CD4-positive, alpha-beta T cell (primary cell): ENCODE measurements at places on chromosomes 12 and 14.

DNA sequence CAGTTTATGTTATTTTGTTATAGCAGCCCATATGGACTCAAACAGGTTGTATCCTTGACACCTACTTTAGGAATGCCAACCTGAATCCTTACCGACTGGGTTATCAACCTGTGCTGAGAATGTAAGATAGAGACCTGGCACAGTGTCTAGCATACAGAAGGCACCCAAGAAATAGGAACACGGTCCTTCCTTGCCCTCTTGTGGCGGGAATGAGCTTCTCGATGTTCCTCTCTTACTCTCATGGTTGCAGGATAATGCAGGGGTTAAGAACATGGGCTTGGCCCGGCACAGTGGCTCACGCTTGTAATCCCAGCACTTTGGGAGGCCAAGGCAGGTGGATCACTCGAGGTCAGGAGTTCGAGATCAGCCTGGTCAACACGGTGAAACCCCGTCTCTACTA lies 6.5 kb downstream of the C12orf43 start:
- no peak for DNase-seq

DNA sequence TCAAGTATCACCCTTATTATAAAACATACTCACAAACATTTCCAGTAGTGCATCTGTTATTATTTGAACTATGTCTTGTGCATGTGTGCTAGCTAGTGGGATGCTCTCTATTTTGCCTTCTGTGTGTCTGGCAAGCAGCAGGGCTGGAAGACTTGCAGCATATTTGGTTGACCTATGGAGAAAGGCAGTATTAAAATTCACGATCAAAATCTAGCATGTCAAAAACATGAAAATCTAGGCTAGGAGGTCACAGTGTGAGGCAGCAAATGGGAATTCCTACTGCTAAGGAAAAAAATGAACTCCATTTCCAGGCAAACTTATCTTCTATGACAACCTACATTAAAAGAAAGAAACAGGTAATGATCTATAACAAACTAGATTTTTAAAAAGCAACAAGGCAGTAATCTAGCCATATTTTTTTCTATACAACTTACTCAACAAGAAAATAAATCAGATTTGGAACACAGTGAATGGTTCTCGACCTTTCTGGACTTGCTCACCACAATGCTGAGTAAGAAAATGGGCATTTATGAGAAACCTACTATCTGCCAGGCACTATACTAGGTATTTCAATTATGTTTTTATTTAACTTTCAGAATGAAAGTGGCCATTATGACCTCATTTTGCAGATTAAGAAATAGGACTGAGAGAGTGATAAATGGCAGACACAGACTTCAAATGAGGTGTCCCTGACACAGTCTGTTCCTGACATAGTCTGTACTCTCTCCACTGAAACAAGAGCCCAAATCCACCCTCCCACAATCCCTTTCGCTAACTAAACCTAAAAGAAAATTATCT lies 96.8 kb downstream of the TXNDC16 start:
- no peak for DNase-seq

DNA sequence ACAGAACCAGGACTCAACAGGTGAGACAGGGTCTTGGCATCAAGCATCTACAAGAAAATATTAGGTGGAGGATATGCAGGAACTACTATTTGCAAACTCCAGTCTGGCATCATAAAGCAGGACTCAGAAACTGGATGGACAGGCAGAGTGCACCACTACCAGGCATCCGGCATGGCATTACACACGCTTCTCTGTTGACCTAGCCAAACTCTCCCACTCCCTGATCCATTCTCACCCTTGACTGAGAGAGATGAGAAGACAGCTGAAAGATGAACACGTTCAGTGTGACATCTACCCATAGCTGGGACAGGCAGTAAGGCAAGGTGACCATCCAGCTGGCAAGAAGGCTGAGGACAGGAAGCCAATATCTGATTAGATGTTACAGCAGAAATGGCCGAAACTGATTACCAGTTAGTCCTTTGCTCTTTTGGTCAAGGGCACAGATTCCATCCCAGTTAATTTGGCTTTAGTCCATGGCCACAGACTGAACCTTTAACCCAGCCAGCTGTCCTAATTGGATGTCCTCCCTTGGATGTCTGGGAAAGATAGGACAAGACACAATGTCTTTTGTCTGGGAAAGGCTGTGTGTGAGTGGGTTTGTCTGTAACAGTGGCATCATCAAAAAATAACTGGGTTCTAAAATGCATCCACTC lies 71.6 kb downstream of the BBS10 start:
- DNase-seq, result no peak

DNA sequence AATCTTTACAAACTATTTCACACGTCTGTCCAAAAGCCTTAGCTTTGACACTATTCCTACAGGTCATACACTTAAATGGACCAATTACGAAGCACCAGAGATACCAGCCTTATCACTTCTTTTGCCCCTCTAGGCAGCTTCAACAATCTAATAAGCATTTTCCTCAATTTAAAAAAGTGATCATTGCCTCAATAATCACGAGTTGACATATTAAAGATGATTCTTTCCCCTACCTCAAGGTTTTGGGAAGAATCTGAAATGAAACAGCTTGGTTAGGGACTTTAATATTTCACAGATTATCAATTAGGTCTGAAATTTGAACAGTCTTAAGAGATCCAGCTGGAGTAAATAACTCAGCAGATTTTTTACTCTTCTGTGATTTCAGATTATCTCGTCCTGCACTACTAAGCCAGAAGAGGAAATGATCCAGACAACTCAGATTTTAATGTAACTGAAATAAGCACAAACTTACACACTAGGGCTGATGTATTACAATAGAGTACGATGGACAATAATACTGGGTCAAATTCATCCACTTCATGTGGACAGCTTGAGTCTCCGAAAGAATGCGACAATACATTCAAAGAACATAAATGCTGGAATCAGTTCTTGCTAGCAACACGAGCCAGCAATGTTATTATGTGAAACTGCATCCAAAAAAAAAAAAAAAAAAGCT lies 15.9 kb downstream of the UBE2N start:
- DNase-seq, result no peak

DNA sequence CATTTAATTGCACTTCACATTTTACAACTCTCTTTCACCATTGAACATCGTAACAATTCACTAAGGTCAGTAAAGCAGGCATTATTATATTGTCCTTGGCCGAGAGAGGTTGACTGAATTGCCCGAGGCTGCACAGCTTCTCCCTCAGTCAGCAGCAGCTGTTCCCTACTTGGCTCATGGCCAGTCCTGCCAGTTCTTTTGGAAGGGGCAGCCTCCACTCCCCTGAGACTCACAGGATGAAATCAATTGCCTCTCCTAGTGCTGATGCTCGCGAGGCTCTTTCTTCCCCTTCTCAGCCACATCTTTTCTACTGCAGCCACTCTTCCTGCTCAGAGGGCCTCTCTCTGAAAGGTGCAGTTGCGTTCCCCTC lies 79.9 kb upstream of the KCNA1 start:
- no peak for DNase-seq

GRCh38 chr14:34997762-34998161 lies 15.0 kb downstream of the SRP54 start:
- no peak for DNase-seq

GRCh38 chr12:124509676-124510300 lies 57.6 kb downstream of the NCOR2 start:
- no peak for DNase-seq
